ENCODE measurements at places on chromosomes 11 and 22.

DNA sequence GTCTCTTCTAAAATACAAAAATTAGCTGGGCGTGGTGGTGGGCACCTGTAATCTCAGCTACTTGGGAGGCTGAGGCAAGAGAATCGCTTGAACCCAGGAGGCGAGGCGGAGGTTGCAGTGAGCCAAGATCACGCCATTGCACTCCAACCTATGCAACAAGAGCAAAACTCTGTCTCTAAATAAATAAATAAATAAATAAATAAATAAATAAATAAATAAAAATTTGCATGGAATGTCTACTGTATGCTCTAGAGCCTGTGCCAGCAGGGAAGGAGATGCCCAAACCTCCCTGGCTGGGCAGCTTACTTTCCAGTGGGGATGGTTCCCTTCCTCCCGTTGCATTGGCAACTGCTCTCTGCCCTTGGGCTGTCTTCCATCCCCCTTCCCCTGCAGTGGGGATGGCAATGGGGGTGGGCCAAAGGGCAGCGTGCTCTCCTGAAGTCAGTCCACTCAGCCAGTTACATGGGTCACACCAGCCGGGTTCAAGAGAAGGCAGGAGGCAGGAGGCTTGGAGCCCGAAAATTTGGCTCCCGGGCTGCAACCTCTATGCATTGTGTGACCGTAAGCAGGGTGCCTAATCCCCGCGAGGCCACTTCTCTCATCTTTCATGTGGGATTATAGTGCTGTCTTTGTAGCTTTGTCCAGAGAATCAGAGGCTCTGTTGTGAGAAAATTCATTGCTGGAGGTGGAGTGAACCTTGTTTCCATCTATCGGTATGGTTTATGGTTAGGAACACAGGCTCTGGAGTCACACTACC, 1.4 kb upstream of the LRRC10B start:
- H3K27ac ChIP-seq: no peak overlapping the region
- DNase-seq: no peak
- H3K36me3 ChIP-seq: no peaks in the 10 kb centered on the region
- peaks cover 37% of the 10 kb centered on the region for H3K27me3 ChIP-seq
- peaks cover 10% of the 10 kb centered on the region for H3K4me1 ChIP-seq
- H3K4me3 ChIP-seq: peak overlapping the region; percentile 68

DNA sequence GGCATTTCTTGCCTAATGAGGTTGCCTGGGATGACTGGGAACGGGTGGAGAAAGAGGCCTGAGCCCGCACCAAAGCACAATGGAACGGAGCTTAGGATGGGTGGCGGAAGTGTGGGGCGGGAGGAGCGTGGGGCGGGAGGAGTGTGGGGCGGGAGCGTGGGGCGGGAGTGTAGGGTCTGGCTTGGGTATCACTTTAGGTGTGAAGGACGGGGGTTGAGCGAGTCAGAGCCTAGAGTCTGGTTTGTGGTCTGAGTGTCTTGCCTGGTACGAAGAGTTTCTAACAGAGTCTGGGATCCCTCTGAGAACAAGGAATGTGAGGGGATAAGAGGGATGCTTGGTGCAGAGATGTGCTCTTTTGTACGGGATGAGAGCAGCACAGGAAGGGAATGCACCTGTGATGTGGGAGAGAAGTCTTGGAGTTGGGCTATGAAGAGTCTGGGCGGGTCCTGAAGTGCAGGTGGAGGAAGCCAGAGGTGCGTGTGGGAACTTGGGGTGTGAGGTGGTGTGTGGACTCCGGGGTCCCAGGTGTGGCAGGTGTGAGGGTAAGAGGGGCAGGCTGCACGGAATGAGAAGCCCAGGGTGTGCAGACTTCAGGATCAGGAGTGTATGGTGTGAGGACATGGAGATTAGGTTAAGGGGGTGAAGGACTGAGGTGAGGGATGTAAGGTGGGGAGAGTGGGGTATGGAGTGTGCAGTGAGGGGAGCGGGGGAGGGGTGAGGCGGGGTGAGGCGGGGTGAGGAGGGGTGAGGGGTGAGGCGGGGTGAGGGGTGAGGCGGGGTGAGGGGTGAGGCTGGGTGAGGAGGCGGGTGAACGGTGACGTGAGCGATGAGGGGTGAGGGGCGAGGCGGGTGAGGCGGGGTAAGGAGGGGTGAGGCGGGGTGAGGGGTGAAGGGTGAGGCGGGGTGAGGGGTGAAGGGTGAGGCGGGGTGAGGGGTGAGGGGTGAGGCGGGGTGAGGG, 1.0 kb downstream of the SYCE3 start:
- H3K36me3 ChIP-seq: peaks cover 1% of the 10 kb centered on the region
- H3K27ac ChIP-seq: peak overlapping the region; percentile 71
- H3K27me3 ChIP-seq: peaks cover 1% of the 10 kb centered on the region
- H3K4me1 ChIP-seq: peaks cover 15% of the 10 kb centered on the region
- no peak for DNase-seq

- H3K4me3 ChIP-seq: no peak overlapping the region
- no peaks in the 10 kb centered on the region for H3K4me1 ChIP-seq
- H3K27me3 ChIP-seq: peaks cover 12% of the 10 kb centered on the region
- H3K36me3 ChIP-seq: no peaks in the 10 kb centered on the region
Observed at GRCh38 chr11:120136356-120136755, 1.6 kb downstream of the TRIM29 start.

GRCh38 chr11:120747850-120748814, 236.6 kb downstream of the GRIK4 start:
- no peaks in the 10 kb centered on the region for H3K4me1 ChIP-seq
- no peak overlapping the region for H3K4me3 ChIP-seq
- H3K36me3 ChIP-seq: no peaks in the 10 kb centered on the region

DNA sequence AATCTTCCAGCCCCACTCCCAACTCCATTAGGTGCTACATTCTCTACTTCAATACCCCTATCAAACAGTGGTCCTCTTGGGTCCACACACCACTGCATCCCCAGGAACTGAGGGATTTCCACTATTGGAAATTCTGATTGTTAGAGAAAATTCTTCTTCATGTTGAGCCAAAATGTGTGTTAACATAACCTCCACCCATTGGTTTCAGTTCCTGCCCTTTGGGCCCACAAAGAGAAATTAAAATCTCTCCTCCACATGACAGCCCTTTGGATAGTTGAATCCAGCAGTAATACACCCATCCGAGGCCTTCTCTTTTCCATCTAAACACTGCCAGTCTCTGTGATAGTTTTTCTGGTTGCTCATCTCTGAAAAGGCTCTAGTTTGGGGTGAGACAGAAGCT, 2.1 kb downstream of the VSIG2 start:
- H3K36me3 ChIP-seq: peaks cover 9% of the 10 kb centered on the region
- H3K27me3 ChIP-seq: peaks cover 2% of the 10 kb centered on the region
- peak overlapping the region; percentile 42 for H3K27ac ChIP-seq
- no peak for DNase-seq
- H3K4me3 ChIP-seq: peak overlapping the region; percentile 50

DNA sequence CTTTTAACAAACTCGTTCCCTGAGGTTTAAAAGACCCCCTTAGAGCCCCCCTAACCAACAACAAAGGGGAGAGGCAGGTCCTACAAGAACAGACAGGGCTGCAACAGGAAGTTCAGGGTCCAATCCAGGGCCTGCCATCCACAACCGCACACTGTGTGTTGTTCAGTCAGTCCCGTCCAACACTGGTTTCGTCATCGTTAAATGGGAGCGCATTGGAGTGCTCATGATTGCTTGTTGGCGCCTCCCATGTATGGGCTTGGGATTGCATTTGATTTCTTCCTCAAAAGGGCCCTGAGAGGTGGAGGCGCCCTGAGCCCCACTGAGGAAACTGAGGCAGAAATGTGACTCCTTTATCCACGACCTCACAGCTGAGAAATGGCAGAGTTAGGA, 174.1 kb downstream of the MN1 start:
- H3K27ac ChIP-seq: no peak overlapping the region
- H3K4me3 ChIP-seq: no peak overlapping the region
- no peaks in the 10 kb centered on the region for H3K36me3 ChIP-seq
- H3K4me1 ChIP-seq: no peaks in the 10 kb centered on the region
- no peaks in the 10 kb centered on the region for H3K27me3 ChIP-seq

- no peaks in the 10 kb centered on the region for H3K4me1 ChIP-seq
- H3K27me3 ChIP-seq: no peaks in the 10 kb centered on the region
- H3K27ac ChIP-seq: no peak overlapping the region
- H3K4me3 ChIP-seq: no peak overlapping the region
- H3K36me3 ChIP-seq: peaks cover 69% of the 10 kb centered on the region
Observed at GRCh38 chr11:82830746-82831145, 69.5 kb downstream of the PRCP start.

DNA sequence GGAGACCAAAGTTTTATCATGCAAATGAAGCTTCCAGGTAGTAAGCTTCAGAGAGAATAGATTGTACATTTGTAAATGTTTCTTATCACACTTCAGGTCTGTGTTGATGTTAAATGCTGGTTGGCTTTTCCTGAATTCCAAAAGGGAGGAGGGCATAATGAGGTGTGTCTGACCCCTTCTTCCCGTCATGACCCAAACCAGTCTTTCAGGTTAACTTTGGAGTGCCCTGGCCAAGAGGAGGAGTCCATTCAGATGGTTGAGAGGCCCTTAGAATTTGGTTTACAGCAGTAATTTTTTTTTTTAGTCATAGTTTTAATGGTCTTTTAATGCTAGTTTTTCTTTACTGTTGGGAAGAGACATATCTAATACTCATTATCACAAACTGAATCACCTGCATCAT, 2.5 kb downstream of the OR6X1 start:
- no peak for DNase-seq
- H3K4me1 ChIP-seq: peaks cover 2% of the 10 kb centered on the region
- peaks cover 31% of the 10 kb centered on the region for H3K27me3 ChIP-seq
- H3K27ac ChIP-seq: no peak overlapping the region

GRCh38 chr11:46418751-46419150, 27.2 kb upstream of the CHRM4 start:
- H3K4me3 ChIP-seq: no peak overlapping the region
- H3K27ac ChIP-seq: no peak overlapping the region
- peaks cover 76% of the 10 kb centered on the region for H3K36me3 ChIP-seq
- H3K4me1 ChIP-seq: no peaks in the 10 kb centered on the region
- H3K27me3 ChIP-seq: no peaks in the 10 kb centered on the region

DNA sequence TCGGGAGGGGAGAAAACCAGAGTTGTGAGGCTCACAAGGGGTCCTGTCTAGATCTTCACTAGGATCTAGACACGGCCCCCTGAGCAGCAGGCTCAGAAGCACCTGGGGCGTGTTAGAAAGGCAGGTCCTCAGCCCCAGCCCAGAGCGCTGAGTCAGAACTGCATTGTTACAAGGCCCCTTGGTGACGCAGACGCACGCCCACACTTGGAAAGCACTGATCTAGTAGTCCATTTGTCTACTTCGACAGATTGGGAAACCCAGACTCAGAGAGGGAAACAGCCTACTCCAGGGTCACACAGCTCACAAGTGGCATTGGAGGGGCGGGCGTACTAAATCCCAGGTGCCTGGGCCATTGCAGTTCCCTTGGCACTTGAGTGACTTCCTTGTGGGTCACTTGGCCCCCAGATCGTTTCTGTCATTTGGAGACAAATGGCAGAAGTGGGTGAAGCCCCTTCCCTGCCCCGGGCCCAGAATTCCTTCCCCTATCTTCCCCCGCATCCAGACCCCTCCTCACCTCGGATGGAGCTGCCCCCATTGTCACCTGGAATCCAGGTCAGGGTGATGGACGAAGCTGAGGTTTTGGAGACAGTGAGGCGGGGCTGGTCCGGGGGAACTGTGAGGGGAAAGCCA, 110.8 kb downstream of the CEP164 start:
- no peak for DNase-seq
- no peaks in the 10 kb centered on the region for H3K36me3 ChIP-seq
- peaks cover 23% of the 10 kb centered on the region for H3K27me3 ChIP-seq
- H3K4me1 ChIP-seq: no peaks in the 10 kb centered on the region

DNA sequence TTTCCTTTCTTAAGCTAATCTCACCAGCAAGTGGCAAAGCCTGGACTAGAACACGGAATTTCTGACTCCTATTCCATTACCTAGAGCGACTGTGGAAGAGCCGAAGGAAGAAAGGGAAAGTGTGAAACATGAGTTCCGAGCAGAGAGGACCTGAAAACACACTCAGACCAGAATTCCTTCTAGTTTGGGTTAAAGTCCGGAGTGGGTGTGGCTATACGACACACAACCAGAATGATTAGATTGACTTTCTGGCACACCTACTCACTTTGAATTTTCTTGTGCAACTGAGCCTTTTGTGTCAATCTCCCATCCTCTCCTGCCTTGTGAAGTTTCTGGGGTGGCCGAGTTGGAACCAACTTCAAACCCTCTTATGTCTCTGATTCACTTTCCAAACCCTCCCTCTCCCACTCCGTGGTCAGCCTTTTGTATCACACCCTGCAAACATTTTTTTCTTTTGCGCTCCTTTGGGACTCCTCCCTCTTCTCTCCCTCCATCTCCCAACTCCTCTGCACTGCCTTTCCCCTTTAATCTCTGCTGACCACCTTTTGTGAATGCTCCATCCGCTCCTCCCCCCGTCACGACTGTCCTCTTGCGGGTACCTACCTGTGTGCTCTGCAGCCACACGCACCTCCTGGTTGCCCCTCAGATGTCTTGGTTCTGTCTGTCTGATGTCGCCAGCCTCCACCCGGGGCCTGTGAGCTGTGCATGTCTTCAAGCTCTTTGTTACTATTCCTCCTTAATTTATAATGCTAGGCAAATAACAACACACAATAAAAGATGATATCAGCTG, 86.3 kb upstream of the BLID start:
- peaks cover 31% of the 10 kb centered on the region for H3K27me3 ChIP-seq
- no peaks in the 10 kb centered on the region for H3K36me3 ChIP-seq
- no peak overlapping the region for H3K4me3 ChIP-seq
- no peaks in the 10 kb centered on the region for H3K4me1 ChIP-seq
- DNase-seq: no peak
- H3K27ac ChIP-seq: no peak overlapping the region

GRCh38 chr11:86753459-86753858, 46.9 kb upstream of the PRSS23 start:
- no peak overlapping the region for H3K27ac ChIP-seq
- no peaks in the 10 kb centered on the region for H3K4me1 ChIP-seq
- no peaks in the 10 kb centered on the region for H3K27me3 ChIP-seq

GRCh38 chr11:130313383-130314183, 1.1 kb downstream of the ZBTB44 start:
- DNase-seq: no peak
- H3K4me1 ChIP-seq: peaks cover 46% of the 10 kb centered on the region
- peak overlapping the region; percentile 85 for H3K27ac ChIP-seq
- peak overlapping the region; percentile 89 for H3K4me3 ChIP-seq
- no peaks in the 10 kb centered on the region for H3K27me3 ChIP-seq

- no peaks in the 10 kb centered on the region for H3K36me3 ChIP-seq
- H3K27me3 ChIP-seq: peaks cover 29% of the 10 kb centered on the region
- no peak overlapping the region for H3K27ac ChIP-seq
Observed at GRCh38 chr11:12686246-12687060, 12.2 kb downstream of the TEAD1 start.

DNA sequence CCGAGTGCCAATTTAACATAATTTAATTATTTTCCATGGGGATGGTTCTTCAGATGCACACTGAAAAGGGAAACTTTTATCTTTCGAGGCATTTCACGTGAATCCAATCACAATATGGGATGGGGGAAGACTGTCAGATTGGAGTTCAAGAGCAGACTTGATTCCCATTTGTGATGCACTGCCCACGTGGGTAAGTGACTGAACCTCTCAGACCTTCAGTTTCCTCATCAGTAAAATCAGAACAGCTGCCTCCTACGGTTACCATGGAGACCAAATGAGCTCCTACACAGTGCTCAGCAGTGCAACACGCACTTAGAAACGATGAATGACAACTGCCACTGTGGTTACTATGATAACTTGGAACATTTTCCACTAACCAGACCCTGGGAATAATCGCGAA, 21.7 kb downstream of the KIAA0930 start:
- no peaks in the 10 kb centered on the region for H3K36me3 ChIP-seq
- peak overlapping the region; percentile 46 for H3K27ac ChIP-seq
- H3K27me3 ChIP-seq: no peaks in the 10 kb centered on the region
- no peak for DNase-seq

GRCh38 chr11:131305005-131305404, 65.4 kb upstream of the NTM start:
- no peaks in the 10 kb centered on the region for H3K4me1 ChIP-seq
- no peaks in the 10 kb centered on the region for H3K36me3 ChIP-seq
- DNase-seq: no peak
- H3K4me3 ChIP-seq: no peak overlapping the region
- H3K27me3 ChIP-seq: peaks cover 13% of the 10 kb centered on the region

Data from activated B cell treated with CpG ODN at 0.5 μM for 24 hours (primary cell).